ENCODE measurements at places on chromosomes 12 and 14.
A peak's percentile ranks its signal among the peaks of the same experiment; 100 is the strongest.

DNA sequence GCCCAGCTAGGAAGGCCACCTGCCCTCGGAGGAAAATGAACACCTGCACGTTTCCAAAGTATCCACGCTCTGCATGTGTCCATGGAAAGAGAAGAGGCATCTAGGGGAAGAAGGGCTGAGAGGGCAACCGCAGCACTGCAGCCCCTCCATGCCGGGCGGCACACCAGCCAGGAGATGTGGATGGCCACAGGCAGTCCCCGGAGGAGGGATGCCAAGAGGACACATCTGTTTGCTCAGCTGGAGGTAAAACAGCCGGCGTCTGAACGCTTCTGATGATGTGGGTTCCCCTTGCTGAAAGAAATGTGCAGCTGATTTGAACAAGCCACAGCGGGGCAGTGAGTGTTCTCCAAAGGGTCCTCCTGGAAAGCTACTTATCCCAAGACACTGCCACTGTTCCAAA, 34.0 kb downstream of the CHGA start:
- DNase-seq = no peak

DNA sequence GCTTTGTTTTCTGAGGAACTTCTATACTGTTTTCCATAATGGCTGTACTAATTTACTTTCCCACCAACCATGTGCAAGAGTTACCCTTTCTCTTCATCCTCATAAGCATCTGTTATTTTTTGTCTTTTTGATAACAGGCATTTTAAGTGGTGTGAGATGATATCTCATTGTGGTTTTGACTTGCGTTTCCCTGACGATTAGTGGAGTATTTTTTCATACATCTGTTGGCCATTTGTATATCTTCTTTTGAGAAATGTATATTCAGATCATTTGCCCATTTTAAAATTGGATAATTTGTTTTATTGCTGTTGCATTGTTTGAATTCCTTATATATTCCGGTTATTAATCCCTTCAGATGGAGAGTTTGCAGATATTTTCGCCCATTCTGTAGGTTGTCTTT, 10.2 kb upstream of the HMGA2 start:
- DNase-seq = no peak

DNA sequence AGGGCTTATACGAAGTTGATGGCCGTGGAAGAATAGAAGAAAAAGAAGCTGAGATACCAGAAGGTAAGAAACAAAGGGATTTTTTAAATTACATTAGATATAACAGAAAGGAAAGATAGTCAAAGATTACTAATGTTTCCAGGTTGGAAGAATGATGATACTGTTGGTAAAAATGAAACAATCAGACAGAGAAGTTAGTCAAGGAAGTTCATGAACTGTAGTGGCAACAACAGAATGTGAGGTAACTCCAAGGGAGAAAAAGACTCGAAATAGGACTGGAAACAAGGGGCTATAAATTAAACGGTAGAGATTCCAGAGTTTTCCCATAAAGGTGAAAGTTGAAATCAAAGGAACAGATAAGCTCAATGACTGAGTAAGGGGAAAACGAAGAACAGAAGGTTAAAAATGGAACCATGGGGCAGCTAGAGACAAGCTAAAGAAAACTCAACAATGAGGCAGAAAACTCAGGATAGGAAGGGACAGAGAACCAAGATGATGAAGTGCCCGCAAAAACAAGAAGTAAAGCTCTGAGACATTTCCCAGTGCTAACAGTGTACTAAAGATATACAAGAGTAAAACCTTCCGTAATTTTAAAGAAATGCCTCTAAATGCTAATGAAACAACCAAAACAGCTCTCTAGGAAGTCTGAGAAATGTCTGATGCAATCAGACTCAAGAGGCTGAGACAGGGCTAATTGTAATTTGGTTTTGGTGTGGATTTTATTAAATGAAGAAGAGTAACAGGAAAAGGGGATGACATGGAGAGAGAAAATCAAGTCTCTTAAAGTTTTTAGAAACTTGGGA, 70.0 kb downstream of the PPP2R5E start:
- DNase-seq = no peak

DNA sequence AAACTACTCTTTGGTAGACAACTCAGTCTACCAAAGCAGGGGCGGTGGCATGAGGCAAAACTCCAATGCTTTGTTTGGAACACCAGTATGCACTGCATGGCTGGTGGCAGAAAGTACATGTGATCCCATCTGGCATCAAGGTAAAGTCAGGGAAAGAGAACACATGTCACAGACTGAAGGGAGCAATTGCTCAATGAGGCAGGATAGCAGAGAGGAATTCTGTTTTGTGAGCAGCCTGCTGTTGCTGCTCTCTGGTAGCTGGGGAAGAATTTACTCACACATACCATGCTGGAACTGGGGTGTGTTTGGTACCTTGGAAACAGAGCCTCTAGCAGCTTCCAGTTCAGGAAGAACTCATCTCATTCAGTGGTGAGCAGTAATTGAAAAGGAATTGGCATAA, 84.8 kb downstream of the HELB start:
- DNase-seq = no peak

- no peak for DNase-seq
These were observed 6.5 kb downstream of the MEG3 start for GRCh38 chr14:100832311-100832960.

GRCh38 chr12:52645120-52645761, 6.8 kb downstream of the KRT2 start:
- no peak for DNase-seq

DNA sequence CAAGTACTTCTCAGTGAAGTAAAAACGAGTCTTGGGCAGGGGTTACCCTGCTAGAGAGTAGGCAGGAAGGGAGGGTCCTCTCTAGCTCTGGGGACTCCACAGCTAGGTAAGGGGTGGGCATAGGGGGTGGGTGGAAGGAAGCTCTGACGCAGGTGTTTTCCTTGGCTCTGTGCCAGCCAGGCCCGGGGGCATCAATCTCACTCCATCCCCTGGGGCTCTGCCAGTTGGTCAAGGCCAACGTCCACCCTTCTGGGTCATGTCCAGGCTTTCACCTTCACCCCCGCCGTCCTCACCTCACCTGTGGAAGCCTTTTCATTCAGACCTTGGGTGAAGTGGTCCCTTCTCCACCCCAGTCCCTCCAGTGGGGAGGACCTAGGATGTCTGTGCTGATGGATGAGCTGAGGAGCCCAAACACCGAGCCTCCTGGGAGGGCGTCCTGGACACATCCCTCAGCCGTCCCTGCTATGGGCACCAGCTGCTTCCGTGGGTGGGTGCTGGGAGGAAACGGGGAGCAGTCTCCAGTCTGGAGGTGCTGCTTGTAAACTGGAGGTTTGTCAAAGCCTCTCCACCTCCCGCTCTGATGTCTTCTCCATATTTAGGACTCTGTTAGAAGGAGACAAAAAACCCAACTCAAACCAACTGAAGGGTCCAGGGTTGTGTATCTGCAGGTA, 71.5 kb upstream of the SFSWAP start:
- no peak for DNase-seq

DNA sequence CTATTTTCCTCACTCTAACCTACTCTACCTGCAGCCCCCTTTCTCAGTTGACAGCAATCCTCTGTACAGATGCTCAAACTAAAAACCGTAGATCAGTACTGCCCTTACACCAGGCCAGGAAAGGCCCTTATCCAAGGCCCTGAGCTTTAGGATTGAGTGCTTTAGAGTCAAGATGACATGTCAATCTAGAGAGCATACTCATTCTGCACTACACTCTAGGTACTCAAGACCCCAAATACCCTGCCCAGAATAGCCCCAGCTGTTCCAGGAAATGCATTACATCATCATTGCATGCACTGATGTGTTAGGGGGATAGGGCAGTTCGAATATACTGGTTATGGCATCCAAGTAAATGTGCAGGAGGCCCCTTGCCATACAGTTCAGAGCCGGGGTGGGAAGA, 3.5 kb upstream of the PHLDA1 start:
- no peak for DNase-seq

DNA sequence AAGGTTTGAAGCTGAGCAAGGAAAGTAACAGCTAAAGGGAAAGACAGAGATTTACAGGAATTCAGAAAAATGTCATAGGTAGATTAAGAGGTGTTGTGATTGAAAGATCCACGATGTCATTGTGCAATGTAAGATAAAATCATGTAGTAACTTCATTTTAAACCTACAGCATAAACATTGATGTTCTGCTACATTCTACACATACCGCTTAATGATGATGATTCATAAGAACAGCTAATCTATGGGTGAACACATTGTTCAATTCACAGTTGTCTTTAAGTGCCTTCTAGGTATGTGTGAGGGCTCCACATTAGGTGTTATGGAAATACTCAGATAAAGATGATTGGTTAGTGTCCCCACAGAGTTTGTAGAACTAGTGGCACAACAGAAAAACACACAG, 170.9 kb downstream of the GRIP1 start:
- DNase-seq = no peak

- DNase-seq = no peak
These were observed 4.0 kb downstream of the TBX3 start for GRCh38 chr12:114679942-114680341.

DNA sequence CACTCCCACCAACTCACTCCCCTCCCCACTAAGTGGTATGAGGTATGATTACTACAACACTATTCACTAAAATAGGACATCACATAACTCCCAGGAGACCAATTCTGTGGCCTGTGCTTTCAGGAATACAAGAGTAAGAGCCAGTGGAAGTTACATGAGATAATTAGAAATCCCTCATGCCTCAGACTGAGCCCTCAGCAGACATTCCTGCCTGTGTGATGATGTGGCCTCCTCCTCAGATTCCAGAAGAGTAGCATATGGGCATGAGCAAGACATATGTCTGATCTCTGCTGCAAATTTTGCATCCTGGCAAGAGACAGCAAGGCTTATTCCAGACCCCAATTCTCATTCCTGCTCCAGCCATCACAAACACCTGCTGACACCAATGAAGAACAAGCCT, 46.0 kb upstream of the BMP4 start:
- no peak for DNase-seq

- no peak for DNase-seq
These were observed 87.4 kb downstream of the PRIMA1 start for GRCh38 chr14:93700928-93701327.

GRCh38 chr14:70555890-70556289, 21.1 kb upstream of the ADAM20 start:
- no peak for DNase-seq

GRCh38 chr14:35879654-35880249, 53.6 kb downstream of the BRMS1L start:
- no peak for DNase-seq

GRCh38 chr12:95003213-95003920, at the start of gene NDUFA12:
NDUFA12 (minus strand) TSS chr12:95003697; CDS start chr12:95003680, 17 bp downstream.
- peak; percentile 94 for DNase-seq

GRCh38 chr12:6132496-6132895, 8.0 kb upstream of the VWF start:
- DNase-seq = no peak

GRCh38 chr12:122983789-122984515, 3.5 kb downstream of the ARL6IP4 start:
- no peak for DNase-seq

Data from astrocyte of the cerebellum (primary cell).